GM12891 (cell line): ENCODE measurements at places on chromosomes 7 and 10.

- no peak for DNase-seq
Measured at GRCh38 chr10:117860823-117861222, 185.9 kb downstream of the RAB11FIP2 start.

- DNase-seq, result no peak
Measured at GRCh38 chr10:22629852-22630233, 84.5 kb downstream of the PIP4K2A start.

DNA sequence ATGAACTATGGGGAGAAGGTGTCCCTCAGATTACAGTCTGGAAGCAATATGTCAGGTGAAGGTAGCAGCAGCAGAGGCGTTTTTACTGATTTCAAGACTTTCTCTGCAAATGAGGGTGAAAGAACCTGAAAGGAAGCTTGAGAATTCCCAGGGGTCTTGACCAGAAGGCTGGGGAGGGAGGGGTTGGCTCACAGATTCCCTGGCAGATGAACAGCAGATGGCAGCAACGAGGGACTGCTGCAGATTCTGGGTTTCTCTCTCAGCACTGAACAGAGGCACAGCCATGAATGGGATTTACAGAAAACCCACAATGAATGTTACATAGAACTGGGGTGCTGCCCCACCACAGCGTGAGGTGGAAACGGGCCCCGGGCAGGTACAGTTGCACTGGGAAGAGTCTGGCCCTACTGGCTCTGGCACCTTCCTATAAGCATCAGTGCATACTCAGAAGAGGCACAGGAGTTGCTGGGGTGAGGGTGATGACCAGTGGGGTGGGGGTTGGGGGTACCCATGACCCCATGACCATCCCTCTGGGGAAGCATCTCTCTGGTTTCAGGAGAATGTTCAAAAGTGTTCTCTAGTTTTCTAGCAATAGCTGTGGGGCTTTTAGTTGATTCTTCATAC lies 317.8 kb downstream of the SH2D4B start:
- no peak for DNase-seq

DNA sequence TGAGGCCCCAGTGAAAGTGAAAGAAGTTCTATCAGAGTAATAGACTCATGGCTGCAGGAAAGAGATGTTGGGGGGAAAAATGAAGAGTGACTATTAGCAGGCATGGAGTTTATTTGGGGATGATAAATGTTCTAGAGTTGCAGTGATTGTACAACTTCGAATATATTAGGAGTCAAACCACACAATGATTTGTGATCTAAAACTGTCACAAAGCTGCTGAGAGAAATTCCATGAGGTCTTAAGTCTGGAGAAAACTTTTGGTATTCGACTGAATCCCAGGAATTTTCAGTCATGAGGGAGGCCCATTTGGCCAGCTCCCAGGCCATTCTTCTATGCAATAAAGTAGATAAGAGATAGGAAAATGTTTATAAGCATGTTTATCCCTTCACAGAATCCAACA lies 55.9 kb upstream of the UNC5B start:
- DNase-seq, result no peak

GRCh38 chr7:21828841-21829240 lies 116.9 kb downstream of the CDCA7L start:
- no peak for DNase-seq

DNA sequence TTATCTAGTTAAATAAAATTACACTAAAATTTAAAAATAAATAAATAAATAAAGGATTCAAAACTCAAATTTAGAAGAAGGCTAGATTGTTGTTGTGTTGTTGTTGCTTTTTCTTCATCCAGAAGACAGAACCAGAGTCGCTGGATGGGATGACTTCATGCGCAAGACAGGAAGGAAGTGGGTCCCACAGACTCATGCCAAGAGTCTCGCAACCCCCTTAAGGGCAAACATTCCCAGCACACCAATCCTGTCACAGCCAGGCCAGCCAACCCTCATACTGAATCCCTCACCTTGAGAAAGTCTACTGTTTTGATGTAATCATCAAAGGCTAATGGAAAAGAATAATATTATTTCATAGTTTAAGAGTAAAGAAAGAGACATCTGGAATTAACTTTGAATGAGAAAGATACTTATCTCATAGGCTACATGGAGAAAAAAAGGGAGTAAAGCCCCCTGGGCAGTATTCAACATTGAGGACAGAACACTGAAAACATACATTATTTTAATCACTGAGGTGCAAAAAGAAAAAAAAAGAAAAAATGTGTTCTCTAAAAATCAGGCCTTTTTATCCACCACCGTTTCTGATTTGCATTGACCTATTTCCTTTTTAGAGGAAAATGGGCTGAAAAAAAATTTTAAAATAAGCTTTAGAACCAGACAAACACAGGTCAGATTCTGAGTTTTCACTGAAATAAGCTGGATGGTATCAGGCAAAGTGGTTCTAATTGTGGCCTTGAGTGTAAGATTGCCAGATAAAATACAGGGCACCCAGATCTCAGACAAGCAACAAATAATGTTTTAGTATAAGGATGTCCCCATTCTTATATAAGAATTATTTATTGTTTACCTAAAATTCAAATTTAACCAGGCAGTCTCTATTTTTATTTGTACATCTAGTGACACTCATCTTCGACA lies 826.5 kb downstream of the TNS3 start:
- no peak for DNase-seq

DNA sequence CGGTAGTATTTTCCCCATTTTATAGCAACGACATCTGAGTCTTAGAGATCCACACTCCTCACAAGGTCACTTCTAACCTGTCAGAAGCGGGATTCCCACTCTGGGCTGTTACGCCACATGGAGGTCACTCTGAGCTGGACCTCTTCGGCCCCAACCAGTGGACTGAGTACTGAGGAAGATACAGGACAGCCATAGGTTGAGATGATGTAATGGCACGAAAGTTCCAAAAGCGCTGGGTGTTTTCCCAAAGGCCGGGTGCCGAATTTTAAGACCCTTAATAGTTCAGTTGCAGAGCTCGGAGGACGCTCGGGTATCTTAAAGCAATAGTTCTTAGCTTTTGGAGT lies 699 bp downstream of the GHITM start:
- DNase-seq, result no peak

GRCh38 chr7:139941421-139941820 lies 112.4 kb downstream of the TBXAS1 start:
- no peak for DNase-seq

- DNase-seq, result no peak
Measured at GRCh38 chr7:115561335-115562110, 469.0 kb downstream of the TFEC start.

- no peak for DNase-seq
Measured at GRCh38 chr10:116779076-116779687, 36.8 kb upstream of the HSPA12A start.

GRCh38 chr10:86264481-86265231 lies 101.9 kb downstream of the GRID1 start:
- no peak for DNase-seq

DNA sequence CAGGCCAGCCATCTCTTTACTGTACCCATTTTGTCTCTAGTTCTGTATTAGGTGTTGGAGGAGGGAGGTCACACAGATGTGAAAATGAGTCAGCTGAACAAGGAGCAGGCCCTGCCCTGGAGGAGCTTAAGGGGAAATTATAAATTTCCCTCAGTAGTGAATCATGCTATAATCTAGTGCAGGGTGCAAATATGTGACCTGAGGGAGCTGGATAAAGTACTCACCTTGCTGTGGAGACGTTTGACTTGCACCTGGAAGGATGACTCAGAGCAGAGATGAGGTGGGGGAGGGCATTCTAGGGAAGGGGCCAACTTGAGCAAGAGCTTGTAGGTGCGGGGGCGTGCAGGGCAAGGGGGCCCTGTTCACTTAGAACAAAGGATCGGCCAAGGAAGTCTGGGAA lies 610.6 kb downstream of the SDK1 start:
- no peak for DNase-seq

GRCh38 chr10:96919785-96920430 lies 87.8 kb downstream of the LCOR start:
- DNase-seq, result no peak

GRCh38 chr7:50792342-50793119 lies 9.8 kb upstream of the GRB10 start:
- no peak for DNase-seq

DNA sequence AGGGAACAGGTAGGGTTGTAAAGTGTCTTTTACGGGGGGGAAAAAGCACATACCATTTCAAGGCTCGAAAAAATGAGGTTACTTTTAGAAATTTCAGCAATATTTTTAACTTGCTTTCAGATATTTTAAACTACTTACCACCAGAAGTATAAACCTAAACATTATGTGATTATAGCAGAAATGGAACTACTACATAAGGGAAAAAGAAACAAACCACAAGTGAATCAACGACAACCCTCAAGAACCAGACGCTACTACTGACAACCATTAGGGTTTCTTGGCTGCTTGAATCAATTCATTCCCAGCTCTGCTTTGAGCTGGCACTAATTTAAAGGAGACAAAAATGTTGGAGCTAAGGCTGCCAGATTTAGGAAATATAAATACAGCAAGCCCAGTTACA lies 80.1 kb downstream of the ZFAND4 start:
- no peak for DNase-seq

DNA sequence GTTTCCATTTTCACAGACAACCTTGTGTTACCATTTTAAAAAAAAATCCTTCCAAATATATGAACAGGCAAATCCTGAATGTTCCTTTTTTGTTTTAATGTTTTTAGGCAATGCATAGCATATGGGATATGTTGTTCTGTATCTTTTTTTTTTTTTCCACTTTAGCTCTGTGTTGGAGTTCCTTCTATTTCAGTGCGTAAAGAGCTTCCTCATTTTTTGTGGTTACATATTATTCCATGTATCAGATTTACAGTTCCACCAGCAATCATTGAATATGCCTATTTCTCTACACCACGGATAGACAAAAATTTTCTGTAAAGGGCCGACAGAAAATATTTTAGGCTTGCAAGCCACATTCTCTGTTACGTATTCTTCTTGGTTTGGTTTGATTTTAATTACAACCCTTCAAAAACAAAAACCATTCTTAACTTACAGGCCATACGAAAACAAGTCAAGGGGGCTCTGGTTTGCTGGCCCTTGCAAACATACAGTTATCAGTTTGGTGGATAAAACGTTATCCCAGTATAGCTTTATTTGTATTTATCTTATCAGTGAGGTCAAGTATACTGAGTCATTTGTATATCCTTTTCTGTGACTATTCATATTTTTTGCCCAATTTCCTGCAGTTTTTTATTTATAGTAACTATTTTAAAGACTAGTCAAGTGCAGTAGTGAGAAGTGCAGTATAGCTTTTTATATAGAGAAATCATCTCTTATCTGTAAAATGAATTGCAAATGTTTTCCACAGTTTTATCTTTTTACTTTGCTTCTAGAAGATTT lies 55.7 kb downstream of the RALA start:
- no peak for DNase-seq

- no peak for DNase-seq
Measured at GRCh38 chr7:106124186-106124585, 12.1 kb upstream of the SYPL1 start.

DNA sequence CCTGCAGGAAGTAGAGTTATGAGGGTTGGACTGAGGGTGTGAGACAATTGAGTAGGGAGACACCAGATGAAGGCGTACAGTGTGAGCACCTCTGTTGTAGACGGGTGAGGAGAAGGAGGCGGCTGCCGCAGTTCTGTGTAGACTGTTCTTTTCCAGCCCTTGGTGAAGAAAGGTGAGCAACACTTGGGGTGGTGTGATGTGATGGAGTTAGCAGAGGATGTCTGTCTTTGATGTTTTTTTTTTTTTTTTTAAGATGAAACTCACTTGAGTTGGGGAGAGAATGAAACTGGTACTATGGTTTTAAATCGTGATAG lies 42.8 kb upstream of the RNF216 start:
- DNase-seq, result no peak

GRCh38 chr10:14624600-14624999 lies 150.1 kb downstream of the FAM107B start:
- DNase-seq, result no peak

- DNase-seq, result no peak
Measured at GRCh38 chr7:158500651-158501052, 87.0 kb downstream of the PTPRN2 start.

GRCh38 chr7:1459920-1460820 lies 900 bp upstream of the MICALL2 start:
- DNase-seq, result no peak

DNA sequence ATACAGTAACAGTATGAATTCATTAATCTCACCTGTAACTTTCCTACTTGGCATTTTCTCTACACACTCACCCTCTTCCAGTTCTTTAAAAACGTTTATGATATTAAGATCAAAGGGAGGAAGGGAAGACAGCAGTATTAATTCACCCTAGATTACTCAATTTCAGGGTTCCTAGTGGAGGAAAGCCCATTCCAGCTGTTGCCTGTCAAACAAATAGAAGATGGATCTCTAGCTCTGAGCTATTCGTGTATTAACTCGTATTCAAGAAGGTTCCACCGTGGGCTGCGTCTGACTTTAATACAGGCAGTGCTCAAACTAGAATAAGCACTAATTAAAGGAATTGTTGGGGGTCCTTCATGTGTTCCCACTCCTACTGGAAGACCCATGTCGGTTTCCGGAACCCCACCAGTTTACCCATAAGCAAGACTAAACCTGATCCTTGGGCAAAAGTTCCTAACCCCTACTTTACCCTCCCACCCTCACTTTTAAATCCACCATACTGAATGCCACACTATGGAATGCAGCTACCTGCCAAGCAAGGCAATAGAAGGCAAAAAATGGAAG lies 2.1 kb downstream of the NANOS1 start:
- no peak for DNase-seq

- no peak for DNase-seq
Measured at GRCh38 chr7:46810986-46811385, 770.9 kb downstream of the TNS3 start.

GRCh38 chr10:83469728-83470331 lies 669.5 kb upstream of the GHITM start:
- DNase-seq, result no peak

DNA sequence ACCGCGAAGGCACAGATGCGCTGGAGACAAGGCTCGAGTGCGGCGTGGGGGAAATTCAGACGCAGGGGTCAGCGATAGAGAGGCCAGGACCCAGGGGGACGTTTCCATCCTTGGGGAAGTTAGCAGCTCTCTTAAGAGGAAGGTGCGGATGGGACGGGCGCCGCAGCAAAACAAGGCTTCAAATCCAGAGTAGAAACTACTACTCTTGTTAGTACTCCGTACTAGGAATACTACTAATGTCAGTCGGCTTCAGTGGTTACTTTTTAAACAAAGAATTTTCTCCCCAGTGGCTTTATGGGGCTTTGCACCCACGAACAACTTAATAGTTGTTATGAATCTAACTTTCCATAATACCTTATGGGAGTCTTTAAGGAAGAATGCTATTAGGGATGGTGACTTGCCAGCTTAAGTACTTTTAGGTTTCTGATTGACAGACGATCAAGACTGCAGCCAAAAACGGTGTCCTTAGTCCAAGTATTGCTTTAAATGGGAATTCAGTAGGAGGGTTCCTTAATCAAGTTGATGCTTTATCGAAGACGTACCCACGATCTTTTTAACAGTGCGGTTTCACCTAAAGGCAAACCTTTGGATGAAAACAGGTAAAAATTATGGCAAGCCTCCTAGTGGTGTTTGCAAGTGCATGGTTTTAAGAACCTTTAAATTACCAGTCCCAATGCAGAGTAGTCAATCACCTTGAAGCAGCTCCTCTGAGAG lies 812 bp upstream of the IDE start:
- no peak for DNase-seq

GRCh38 chr7:27708485-27708884 lies 31.5 kb upstream of the TAX1BP1 start:
- DNase-seq, result no peak
